MM.1S (cell line): ENCODE measurements at places on chromosomes 16 and 17.

- H3K4me3 ChIP-seq = no peak overlapping the region
- no peaks in the 10 kb centered on the region for H3K36me3 ChIP-seq
- H3K27me3 ChIP-seq = no peaks in the 10 kb centered on the region
- H3K27ac ChIP-seq = no peak overlapping the region
- no peak for DNase-seq
These were observed 6.5 kb downstream of the CD79B start for GRCh38 chr17:63925615-63926014.

DNA sequence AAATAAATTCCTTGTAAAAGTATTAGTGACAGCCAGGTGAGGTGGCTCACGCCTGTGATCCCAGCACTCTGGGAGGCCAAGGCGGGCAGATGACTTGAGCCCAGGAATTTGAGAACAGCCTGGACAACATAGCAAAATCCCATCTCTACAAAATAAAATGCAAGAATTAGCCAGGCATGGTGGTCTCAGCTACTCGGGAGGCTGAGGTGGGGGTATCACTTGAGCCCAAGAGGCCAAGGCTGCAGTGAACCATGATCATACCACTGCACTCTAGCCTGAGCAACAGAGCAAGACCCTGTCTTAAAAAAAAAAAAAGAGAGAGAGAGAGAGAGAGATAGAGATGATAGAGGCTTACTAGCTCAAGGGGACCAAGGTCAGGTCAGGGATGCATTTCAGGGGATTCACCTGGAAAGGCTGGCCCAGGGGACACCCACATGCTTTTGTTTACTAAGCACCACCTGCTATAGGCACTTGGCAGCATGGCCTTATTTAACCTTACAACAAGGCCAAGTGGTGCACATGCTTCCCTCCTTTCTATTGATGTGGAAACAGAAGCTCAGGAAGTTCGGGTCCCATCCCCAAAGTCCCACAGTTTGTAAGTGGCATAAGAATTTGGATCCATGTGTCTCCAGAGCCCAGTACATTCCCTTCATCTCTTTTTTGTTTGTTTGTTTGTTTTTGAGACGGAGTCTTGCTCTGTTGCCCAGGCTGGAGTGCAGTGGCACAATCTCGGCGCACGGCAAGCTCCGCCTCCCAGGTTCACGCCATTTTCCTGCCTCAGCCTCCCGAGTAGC, 12.4 kb upstream of the SRCIN1 start:
- no peak for DNase-seq
- no peak overlapping the region for H3K27ac ChIP-seq
- H3K4me3 ChIP-seq = no peak overlapping the region
- H3K27me3 ChIP-seq = no peaks in the 10 kb centered on the region; the same call in 1 of the 2 replicates
- H3K4me1 ChIP-seq = no peaks in the 10 kb centered on the region
- no peaks in the 10 kb centered on the region for H3K36me3 ChIP-seq

- no peak overlapping the region for H3K27ac ChIP-seq
- DNase-seq = no peak
- H3K27me3 ChIP-seq = peaks cover 41% of the 10 kb centered on the region
- H3K4me3 ChIP-seq = no peak overlapping the region
- H3K36me3 ChIP-seq = no peaks in the 10 kb centered on the region
- no peaks in the 10 kb centered on the region for H3K4me1 ChIP-seq
These were observed 5.1 kb downstream of the ITGA2B start for GRCh38 chr17:44384281-44384822.

DNA sequence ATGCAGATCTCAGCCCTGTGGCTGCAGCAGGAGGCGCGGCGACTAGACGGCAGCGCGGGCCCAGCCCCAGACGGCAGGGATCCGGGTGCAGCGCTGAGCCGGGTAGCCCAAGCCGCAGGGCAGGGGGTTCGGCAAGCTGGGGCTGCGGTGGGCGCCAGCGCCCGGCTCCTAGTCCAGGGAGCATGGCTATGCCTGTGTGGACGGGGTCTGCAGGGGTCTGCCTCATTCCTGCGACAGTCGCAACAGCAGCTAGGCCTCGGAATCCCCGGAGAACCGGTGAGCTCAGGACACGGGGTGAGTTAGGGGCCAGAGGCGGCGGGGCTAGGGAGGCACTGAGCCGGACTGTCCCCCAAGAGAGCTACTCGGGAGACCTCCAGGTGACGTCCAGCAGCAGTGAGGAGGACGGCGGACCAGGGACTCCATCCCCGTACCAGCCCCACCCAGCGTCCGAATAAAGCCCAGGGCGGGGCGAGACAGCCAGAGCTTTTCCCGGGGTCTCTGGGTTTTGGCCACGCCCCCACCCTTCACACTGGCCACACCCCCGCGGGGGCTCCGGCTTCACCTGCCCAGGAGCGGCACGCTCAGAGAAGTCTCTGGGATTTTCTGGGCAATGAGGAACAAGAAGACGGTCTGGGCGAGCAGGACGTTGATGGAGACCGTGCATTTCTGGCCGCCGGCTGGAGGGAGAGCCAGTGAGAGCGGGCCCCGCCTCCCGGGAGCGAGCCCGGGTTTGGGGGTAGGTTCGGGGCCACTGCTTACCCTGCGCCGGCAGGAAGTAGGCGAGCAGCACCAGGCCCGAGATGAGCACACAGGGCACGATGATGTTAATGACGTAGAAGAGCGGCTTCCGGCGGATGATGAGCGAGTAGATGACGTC, 1.1 kb downstream of the C17orf107 start:
- H3K27ac ChIP-seq = no peak overlapping the region
- no peaks in the 10 kb centered on the region for H3K27me3 ChIP-seq
- H3K4me1 ChIP-seq = peaks cover 12% of the 10 kb centered on the region

GRCh38 chr16:47317465-47318240, 143.2 kb downstream of the ITFG1 start:
- H3K4me3 ChIP-seq = no peak overlapping the region
- DNase-seq = no peak
- H3K36me3 ChIP-seq = no peaks in the 10 kb centered on the region
- no peaks in the 10 kb centered on the region for H3K4me1 ChIP-seq
- no peak overlapping the region for H3K27ac ChIP-seq

- DNase-seq = peak; percentile 22
- peaks cover 12% of the 10 kb centered on the region for H3K27me3 ChIP-seq
- H3K36me3 ChIP-seq = peaks cover 17% of the 10 kb centered on the region
- no peak overlapping the region; the same call in 1 of the 2 replicates for H3K27ac ChIP-seq
- H3K4me3 ChIP-seq = no peak overlapping the region
These were observed 3.2 kb downstream of the ACTG1 start for GRCh38 chr17:81509207-81509971.

GRCh38 chr17:60141111-60142018, 8.4 kb upstream of the CA4 start:
- no peaks in the 10 kb centered on the region for H3K36me3 ChIP-seq
- no peak for DNase-seq
- 0 out of 2 replicates have a peak, but pooled peaks cover 4% of the 10 kb centered on the region for H3K4me1 ChIP-seq
- no peak overlapping the region for H3K4me3 ChIP-seq
- peaks cover 27% of the 10 kb centered on the region for H3K27me3 ChIP-seq
- H3K27ac ChIP-seq = no peak overlapping the region

GRCh38 chr16:54628796-54629625, 301.7 kb upstream of the IRX5 start:
- no peaks in the 10 kb centered on the region for H3K36me3 ChIP-seq
- no peaks in the 10 kb centered on the region for H3K27me3 ChIP-seq
- H3K4me1 ChIP-seq = no peaks in the 10 kb centered on the region

DNA sequence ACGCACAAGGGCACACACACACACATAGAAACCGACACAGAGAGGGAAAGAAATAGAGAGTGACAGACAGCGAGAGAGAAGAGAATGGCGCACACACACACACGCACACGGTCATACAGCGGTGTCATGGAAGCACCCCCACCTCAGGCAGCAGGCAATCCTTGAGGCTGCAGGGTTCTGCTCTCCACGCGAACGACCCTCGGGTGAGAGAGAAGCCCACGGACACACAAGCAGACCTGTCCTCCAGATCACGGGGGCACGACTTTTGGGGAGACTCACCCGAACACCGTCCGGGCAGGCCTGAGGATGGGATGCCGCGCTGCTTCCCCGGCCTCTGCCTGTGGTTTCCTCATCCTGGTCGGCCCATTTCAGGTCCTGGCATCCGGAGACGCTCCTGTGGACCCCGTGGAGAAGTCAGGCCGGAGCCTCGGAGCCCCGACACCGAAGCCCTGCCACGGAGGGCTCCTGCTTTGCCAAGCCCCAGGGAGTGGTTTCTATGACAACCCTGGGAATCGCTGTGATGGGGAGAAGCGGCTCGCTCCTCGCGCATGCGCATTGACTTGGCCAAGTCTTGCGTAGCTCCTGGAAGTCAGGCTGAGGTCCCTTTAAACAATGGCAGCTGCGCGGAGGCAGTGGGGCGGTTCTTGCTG, 118.2 kb upstream of the KCNJ18 start:
- H3K27me3 ChIP-seq = no peaks in the 10 kb centered on the region
- no peaks in the 10 kb centered on the region for H3K36me3 ChIP-seq
- DNase-seq = no peak
- peak overlapping the region; percentile 14; the same call in 1 of the 2 replicates for H3K4me3 ChIP-seq
- H3K27ac ChIP-seq = no peak overlapping the region
- H3K4me1 ChIP-seq = no peaks in the 10 kb centered on the region

GRCh38 chr17:74513987-74514631, 17.2 kb downstream of the CD300LB start:
- no peaks in the 10 kb centered on the region for H3K36me3 ChIP-seq
- peaks cover 63% of the 10 kb centered on the region for H3K27me3 ChIP-seq
- peak; percentile 10 for DNase-seq
- no peak overlapping the region for H3K27ac ChIP-seq
- no peak overlapping the region for H3K4me3 ChIP-seq

DNA sequence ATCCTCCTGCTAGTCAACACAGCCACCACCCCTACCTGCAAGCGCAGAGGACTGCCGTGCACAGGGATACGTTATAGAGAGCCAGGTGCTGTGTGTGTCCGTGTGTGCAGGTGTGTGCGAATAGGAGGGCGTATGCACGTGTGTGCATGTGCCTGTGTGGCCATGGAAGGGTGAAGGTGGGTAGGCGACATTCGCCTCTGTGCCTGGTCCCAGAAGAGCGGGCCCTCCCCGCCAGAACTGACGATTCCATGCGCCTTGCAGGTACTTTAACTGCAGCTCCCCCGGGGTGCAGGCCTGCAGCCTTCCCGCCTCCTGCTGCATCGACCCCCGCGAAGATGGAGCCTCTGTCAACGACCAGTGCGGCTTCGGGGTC, 8.7 kb downstream of the PDE6G start:
- H3K4me1 ChIP-seq = no peaks in the 10 kb centered on the region
- DNase-seq = no peak
- H3K27me3 ChIP-seq = peaks cover 23% of the 10 kb centered on the region
